ENCODE measurements at places on chromosomes 16 and 17. TPM values are rescaled to one million over a fixed set of nuclear protein-coding genes. Genes with fewer than 3 reads are reported as not detected.

DNA sequence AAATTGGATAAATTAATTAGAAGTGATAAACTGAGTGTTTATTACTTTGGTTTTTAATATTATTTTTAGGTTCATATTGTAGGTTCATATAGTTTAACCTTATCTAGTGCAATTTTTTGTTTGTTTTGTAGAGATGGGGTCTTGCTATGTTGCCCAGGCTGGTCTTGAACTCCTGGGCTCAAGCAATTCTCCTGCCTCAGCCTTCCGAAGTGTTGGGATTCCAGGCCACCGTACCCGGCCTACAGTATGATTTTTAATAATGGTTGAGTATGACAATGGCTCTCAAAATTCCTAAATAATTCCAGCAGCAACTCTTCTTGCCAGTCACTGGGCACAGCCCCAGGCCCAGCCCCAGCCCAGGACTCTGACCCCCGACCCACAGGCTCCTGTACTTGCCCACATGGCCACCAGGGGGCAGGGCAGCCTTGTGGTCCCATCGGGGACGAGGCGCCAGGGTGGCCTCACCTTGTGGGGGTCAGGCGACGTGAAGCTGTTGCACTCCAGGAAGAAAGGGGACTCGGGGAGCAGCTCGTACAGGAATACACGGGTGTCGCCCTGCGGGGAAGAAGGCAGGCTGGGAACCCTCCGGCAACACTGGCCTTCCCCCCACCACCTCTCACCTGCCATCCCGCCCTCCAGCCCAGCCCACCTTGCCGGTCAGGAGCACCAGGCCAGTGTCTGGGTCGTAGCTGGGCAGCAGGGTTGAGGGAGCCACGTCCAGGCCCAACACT lies 7.9 kb upstream of the PAM16 start:
- H3K27me3 ChIP-seq: no peaks in the 10 kb centered on the region
- peaks cover 4% of the 10 kb centered on the region for H3K36me3 ChIP-seq
- no peaks in the 10 kb centered on the region for H3K4me1 ChIP-seq
- no peak overlapping the region for H3K4me3 ChIP-seq

GRCh38 chr16:84291226-84291625 lies 3.5 kb upstream of the WFDC1 start:
- H3K36me3 ChIP-seq: no peaks in the 10 kb centered on the region
- no peak for DNase-seq
- no peak overlapping the region for H3K27ac ChIP-seq
- peaks cover 49% of the 10 kb centered on the region for H3K27me3 ChIP-seq

DNA sequence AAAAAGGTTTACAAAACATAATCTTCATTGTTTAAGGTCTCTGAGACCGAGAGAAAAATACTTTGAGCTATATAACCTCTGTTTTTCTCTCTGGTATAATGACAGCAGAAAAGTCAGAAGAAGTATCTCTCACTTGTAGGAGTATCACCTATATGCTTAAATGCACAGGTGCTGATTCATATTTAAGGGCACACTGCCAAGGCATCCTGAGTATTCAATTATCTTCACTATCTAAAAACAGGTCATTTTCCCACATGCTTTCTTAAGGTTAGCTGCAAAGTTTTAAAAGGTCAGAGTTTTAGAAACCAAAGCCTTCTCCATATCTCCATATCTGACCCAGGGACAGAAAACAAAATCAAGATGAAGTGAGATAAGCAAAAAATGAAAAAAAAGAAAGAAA lies 99.3 kb upstream of the C17orf78 start:
- no peaks in the 10 kb centered on the region for H3K4me1 ChIP-seq
- DNase-seq: no peak
- peaks cover 21% of the 10 kb centered on the region for H3K36me3 ChIP-seq
- H3K4me3 ChIP-seq: no peak overlapping the region

GRCh38 chr16:54239456-54239855 lies 47.1 kb downstream of the IRX3 start:
- H3K27ac ChIP-seq: no peak overlapping the region
- H3K36me3 ChIP-seq: no peaks in the 10 kb centered on the region
- DNase-seq: no peak

DNA sequence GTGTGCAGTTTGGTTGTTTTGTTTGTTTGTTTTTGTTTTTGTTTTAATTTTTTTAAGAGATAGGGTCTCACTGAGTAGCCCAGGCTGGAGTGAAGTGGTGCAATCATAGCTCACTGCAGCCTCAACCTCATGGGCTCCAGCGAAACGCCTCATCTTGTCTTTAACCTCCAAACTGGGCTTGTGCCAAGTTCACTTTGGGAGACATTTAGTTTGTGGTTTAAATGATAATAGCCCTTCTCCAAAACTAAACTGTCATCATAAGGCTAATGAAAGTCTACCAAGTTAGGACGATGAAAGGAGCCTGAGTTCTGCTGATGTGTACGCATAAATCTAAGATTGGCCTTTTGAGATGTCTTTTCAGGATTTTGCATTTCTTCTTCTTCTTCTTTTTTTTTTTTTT lies 6.5 kb upstream of the CARD14 start:
- H3K27ac ChIP-seq: no peak overlapping the region
- H3K36me3 ChIP-seq: no peaks in the 10 kb centered on the region
- peaks cover 16% of the 10 kb centered on the region for H3K27me3 ChIP-seq
- no peak for DNase-seq

- no peak overlapping the region for H3K4me3 ChIP-seq
- H3K36me3 ChIP-seq: peaks cover 16% of the 10 kb centered on the region
- H3K4me1 ChIP-seq: peaks cover 18% of the 10 kb centered on the region
- no peaks in the 10 kb centered on the region for H3K27me3 ChIP-seq
- peak overlapping the region; percentile 23 for H3K27ac ChIP-seq
Observed at GRCh38 chr17:2264067-2264860, 39.3 kb downstream of the SMG6 start.

DNA sequence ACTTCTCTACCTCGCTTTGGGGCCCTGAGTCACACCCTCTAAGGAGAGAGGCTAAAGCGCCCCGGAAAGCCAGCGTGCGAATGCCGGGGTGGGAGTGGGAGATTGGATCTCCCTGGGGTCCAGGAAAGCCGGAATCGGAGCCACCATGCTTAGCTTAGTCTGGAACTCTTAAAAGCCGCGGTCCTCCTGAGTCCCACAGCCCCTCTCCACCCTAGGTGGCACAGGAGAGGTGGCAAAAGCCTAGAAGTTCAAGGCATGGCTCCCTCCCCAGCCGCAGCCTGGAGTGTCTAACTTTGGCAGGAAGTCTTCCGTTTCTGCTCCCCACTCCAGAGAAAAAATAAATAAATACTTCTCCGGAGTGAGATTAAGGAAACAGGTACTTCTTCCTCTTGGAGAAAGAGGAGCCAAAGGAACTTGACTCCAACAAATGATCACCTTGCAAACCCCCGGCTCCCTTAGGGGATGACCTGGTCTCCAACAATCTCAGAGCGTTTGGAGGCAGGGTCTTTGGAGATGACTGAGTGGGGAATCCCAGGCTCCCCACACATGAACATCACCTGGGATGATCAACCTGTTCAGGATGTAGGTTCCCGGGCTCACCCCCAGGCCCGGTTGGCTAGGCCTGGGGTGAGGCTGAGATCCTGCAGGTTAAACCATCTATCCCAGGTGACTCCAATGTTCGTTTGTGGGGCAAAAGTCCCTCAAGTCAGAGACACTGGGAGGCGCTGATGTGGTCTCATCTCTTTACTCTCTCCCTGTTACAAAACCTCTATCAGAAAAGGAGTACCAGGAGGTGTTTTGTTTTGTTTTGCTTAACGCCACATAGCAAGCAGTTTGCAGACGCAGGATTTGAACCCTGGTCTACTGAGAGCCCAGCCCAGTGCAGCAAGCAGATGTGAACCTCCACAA lies 2.9 kb downstream of the CIITA start:
- peaks cover 9% of the 10 kb centered on the region for H3K27me3 ChIP-seq
- H3K4me1 ChIP-seq: no peaks in the 10 kb centered on the region
- H3K36me3 ChIP-seq: no peaks in the 10 kb centered on the region
- DNase-seq: no peak

DNA sequence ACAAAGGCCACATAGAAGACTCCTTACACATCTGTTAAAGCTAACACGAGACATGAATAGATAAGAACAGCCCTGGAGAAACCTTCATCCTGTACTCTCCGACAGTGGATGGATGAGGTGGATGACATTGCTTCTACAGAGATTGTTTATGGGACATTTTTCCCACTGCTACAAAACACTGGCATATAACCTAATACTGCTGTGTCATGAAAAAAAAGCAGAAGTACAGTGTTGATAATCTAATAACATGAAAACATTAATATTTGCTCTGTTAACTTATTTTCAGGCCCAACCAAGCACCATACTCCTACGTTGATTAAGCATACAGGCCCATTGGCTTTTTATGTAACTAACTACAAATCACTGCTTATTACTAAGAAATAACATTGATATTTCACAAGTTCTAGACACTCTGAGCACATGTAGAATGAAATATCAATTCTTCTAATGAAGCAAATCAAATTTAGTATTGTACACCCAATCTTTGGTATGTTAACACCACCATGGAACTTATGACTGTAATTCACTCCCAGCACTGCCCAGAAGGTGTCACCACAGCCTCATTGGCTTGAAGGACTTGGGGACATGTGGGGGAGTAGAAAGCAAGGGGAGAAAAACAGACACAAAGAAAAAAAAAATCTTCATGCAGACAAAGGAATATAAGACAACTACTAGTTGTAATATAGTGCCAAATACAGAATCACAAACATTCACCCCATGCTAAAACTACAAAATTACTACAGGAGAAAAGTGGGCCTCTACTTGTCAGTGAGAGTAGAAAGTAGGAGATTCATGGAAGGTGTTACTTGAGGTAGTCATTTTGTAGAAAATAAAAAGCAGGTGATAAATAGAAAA lies 330.0 kb upstream of the PMFBP1 start:
- H3K27me3 ChIP-seq: no peaks in the 10 kb centered on the region
- H3K4me1 ChIP-seq: peaks cover 17% of the 10 kb centered on the region
- no peaks in the 10 kb centered on the region for H3K36me3 ChIP-seq
- DNase-seq: peak; percentile 85
- no peak overlapping the region for H3K4me3 ChIP-seq
- H3K27ac ChIP-seq: peak overlapping the region; percentile 52

DNA sequence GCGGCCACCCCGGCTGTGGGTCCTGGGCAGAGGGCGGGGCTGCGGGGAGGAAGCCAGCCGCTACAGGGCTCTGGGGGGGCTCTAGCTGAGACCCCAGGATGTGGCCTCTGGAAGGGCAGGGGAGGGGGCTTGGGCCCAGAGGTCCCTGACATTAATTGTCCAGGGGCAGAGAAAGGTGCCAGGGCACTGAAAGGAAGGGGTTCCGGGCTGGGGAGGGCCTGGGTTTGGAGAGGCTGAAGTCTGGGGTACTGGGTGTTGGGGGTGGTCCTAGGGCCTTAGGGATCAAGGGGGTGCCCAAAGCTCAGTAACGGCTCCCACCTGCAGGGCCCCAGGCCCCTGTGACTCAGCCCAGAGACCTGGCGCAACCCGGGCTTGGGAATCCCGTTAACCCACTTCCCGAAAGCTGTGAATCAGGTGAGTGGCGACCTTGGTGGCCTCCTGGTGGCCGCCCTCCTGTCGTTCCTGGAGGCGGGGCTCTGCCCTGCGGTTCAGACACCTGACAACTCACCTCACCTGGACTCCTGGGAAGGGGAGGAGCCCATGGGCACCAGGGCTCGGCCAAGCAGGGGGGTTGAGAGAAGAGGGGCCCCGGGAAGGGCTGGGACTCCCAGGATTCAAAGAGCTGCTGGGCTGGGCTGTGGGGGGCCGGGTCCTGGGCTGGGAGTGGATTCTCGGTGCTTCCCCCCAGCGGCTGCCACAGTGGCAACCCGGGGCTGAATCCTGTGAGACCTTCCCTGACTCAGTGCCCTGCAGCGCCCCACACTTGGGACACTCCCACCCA lies 465 bp upstream of the PRSS22 start:
- H3K27ac ChIP-seq: no peak overlapping the region
- H3K27me3 ChIP-seq: peaks cover 10% of the 10 kb centered on the region
- DNase-seq: no peak
- H3K4me3 ChIP-seq: no peak overlapping the region
- H3K36me3 ChIP-seq: peaks cover 3% of the 10 kb centered on the region

- no peaks in the 10 kb centered on the region for H3K36me3 ChIP-seq
- peaks cover 35% of the 10 kb centered on the region for H3K27me3 ChIP-seq
Observed at GRCh38 chr16:57677622-57678369, 9.7 kb downstream of the ADGRG3 start.

DNA sequence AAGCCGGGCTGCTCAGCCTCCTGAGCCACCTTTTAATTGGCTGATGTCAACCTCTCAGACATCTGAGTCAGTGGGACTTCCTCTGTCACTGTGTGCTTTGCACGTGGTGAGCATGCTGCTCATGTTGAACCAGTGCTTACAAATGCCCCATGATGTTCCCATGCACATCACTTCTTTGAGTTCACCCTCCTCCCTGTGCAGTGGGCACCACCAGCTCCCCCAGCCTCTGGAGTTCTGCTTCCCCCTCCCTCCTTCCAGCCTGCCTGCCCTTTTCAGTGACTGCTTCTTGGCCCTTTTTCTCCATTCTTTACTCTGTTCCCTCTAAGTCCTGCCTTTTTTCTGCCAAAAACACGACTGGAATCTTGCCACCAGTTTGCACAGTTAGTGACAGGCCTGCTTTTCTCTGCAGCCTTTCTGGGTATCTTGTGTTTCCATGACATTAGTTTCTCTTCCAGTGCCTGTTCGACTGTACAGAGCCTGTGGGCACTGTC lies 41.6 kb downstream of the USP10 start:
- DNase-seq: no peak
- H3K4me3 ChIP-seq: no peak overlapping the region

DNA sequence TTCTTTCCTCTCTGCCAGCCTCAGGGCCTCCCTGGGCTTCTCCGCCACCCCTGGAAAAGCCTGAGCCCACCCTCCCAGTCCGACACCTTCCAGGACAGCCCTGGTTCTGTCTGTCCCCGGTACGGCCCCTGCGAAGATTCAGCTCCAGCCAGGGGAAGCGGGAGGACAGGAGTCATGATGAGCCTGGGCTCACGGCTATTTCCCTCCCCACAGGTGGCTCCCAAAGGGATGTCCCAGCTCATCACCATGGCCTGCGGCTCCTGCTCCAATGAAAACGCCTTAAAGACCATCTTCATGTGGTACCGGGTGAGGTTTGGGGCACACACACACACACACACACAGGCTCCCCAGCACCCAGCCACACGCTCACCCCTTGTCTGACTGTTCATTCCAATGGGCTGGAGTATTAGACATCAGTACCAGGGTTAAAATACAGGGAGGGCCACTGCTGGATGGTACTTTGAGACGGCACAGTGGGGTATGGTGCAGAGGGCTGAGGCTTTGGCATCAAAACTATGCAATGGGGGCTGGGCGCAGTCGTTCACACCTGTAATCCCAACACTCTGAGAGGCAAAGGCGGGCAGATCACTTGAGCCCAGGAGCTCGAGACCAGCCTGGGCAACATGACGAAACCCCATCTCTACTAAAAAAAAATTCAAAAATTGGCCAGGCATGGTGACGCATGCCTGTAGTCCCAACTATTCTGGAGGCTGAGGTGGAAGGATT lies 32.8 kb downstream of the TMEM186 start:
- H3K4me1 ChIP-seq: no peaks in the 10 kb centered on the region
- H3K4me3 ChIP-seq: no peak overlapping the region
- no peak for DNase-seq
- H3K27ac ChIP-seq: no peak overlapping the region

KRTAP1-1 gene
- total RNA-seq: not detected

CHD3 gene
- 196 TPM for total RNA-seq

PDIA2 gene
- total RNA-seq: not detected

CDH8 gene
- 7.6 TPM for total RNA-seq

MT4 gene
- total RNA-seq: not detected

MYH13 gene
- total RNA-seq: not detected

All from osteocyte (in vitro differentiated cells).